ENCODE measurements at places on chromosomes 1 and 21.

DNA sequence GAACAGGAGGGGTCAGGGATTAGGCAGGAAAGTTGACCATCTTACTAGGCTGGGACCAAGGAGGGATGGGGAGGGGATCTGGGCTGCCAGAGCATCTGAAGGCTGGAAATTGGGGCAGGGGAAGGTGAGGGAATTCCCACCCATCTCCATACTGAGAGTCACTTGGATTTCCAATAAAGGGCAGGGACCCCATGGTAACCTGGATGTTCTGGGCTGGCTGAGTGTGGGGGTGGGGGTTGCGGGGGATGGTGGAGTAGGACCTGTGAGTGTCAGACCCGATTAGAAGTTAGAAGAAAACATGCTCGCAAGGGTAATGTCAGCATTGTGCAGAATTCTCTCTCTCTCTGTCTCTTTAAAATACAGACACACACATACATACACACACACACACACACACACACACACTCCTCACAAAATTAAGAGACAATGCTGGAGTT is 40.0 kb upstream of the EPS15 start:
- DNase-seq: no peak

DNA sequence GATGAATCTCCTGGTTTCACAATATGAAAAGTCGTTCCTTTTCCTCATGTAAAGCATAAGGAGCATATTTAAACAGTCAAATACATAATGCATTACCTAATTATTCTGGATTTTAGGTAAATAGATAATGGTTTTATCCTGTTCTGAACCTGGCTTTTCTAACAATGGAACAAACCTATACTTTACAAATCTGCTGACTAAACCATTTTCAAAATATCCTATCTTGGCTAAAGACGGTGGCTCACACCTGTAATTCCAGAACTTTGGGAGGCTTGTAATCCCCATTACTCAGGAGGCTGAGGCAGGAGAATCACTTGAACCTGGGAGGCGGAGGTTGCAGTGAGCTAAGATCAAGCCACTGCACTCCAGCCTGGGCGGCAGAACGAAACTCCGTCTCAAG is 2.9 kb downstream of the SMIM12 start:
- no peak for DNase-seq

DNA sequence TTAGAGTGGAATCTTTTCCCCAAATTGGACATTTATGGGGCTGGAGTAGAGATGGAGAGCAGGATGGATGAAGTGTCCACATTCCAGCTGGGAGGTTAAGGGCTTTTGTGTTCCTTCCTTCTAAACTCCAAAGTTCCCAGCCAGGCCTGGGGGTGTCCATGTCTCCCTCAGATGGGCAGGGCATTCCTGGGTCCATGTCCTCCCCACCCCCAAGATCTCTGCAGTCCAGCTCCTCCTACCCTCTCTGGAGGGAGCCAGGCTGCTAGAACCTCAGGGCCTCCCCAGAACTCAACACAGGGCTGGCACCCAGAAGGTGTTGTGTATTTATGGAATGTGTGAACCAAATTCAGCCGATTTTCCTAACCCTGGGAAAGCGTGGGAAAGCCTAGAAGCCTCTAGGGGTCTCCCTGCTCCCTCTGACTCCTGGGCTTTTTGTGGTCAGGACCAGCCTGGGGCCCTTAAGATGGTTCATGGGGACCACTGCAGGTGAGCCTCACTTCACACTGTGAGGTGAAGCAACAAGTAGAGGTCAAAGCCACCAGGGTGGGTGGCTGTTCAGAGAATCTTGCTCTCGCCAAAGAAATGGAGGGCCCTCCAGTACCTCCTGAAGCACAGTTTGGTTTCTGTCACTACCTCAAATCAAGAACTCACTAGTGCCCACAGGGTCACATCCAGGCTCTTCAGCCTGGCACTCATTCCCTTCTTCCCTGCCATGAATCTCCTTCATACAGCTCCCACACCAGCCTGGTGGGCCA is 54.8 kb downstream of the GLIS1 start:
- DNase-seq: no peak

GRCh38 chr1:168601051-168601450 is 24.6 kb downstream of the XCL1 start:
- DNase-seq: no peak

DNA sequence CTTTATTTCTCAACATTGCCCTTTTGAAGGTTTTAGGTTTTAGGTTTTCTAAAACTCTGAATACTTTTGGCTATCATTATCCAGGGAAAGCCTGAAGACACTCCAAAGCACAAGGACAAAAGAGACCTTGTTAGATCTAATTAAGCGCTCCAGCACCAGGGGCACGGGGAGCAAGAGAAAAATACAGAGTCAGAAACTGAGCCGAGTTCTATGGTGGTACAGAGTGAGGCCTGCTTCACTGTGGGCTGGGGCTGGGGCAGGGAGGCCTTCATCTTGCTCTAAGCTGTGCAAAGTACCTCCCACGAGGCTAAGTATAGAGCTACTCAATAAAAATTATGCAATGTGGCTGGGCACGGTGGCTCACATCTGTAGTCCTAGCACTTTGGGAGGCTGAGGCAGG is 19.7 kb upstream of the RAB4A start:
- no peak for DNase-seq

DNA sequence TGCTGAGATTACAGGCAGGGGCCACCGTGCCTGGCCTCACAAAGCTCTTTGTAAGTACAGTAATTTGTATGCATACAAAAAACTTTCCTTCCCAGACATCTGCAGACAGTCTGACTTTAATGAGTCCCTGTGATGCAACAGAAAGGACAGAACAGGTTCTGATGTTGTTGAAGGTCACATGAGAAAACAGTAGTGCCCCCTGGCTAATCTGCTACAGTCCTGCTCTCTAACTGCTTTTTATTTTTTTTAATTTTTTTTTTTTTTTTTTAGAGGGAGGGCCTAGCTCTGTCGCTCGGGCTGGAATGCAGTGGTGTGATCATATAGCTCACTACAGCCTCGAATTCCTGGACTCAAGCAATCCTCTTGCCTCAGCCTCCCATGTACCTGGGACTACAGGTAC is 36.7 kb downstream of the ACBD3 start:
- no peak for DNase-seq

DNA sequence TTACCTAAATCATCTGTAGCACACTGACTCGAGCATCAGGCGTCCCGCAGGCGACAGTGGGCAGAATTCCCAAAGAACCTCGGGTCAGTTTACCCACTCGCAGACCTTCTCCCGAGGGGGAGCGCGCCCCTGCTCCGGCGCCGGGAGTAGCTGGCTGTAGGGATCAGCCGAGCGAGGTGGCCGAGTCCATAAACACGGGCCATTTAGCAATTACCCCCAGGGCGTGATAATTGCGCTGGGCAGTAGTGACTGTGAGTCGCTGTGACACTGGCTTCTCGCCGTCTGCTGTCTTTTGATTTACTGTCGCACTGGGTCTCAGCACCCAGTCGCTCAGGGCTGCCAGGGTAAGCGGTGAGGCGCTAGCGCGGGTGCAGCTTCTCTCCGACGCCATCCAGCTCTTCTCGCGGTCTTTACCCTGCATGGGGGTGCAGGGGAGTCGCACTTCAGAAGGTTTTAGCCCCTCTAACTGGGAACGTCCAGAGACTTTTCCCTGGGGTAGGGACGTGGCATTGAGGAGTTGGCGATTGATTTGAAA is 16.2 kb downstream of the HLX start:
- DNase-seq: no peak

- no peak for DNase-seq
Observed at GRCh38 chr1:48790397-48790796, 13.7 kb upstream of the BEND5 start.

DNA sequence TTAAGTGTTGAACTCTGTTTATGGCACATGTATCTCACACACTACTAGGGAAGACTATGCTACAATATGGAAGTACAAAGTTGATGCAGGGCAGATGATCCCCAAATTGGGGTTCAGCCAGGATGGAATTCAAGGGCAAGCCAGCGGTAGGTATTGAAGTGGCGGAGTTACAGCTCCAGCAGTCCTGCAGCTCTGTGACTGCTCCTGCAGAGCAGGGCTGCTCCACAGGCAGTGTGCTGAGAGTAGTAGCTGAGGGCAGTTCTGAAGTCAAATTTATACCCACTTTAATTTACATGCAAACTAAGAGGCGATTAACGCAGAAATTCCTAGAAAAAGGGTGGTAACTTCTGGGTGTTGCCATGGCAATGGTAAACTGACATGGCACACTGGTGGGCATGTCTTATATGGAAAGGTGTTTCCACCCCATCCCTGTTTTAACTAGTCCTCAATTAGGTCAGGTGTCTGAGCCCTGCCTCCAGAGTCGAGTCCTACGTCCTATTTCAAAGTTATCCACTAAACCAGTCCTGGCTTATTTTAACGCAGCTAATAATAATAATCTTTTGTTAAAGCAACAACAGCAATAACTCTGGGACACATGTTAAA is 20.6 kb upstream of the CENPF start:
- DNase-seq: no peak

- DNase-seq: no peak
Observed at GRCh38 chr1:18104546-18105100, 3.0 kb upstream of the IGSF21 start.

DNA sequence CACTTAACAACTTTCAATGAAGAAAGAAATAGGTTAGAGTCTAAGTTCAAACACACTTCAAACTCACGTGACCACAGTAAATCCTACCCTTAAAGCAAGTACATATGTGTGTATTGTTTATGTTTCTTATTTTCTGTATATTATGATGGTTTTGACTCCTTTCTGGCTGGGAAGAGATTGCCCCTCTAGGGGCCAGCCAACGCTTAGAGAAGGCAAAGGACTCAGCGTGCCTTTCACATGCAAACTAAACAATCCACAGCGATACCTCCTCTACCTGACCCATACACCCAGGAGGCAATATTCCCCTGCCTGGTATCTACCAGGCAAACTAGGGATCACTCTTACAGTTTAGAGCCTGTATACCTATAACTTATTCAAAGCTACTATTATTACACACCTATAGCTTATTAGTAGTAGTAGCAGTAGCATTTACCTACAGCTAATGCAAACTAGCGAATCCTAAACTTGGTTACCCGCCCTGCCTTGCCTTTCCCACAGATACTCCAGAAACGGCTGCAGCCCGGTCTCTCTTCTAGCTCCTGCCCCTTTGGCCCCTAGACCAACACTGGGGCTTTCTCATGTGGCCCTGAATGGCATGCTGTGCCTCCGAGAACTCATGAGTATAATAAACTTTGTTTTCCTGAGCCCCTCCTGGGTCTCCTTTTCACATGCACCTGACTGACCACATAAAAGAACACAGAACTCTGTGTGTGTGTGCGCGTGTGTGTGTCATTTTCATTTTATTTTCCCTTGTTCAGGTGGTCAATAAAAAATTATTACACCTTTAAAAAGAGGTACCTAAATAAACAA is 14.0 kb downstream of the NRIP1 start:
- DNase-seq: no peak

DNA sequence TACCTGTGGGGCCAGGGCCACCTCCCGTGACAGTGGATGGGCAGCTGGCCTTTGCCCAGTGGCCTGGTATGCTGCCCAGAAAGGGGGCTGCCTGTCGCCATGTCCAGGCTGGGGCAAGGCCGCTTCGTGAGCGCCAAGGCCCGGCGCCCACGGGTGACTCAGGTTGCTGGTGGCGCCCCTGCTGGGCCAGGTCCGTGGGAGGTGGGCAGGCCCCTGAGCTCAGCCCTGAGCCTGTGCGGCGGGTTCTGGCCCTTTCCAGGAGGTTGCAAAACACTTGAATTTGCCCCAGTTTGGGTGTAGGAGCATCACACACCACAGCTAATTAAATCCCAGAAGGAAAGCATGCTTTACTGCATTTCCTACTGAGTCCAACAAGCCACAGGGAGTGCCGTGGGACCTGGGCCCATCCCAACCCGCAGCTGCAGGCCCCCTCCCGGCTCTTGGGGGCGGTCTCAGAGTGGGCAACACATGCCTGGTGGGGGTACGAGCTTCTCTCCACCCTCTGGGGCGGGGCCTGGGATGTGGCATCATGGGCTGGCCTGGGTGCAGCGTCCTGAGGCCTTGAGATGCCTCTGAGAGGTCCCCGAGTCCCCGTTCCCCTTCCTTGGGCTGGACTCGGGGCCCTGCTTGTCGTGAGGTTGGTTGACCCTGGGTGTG is 159.8 kb downstream of the PEX14 start:
- no peak for DNase-seq

Data from stimulated activated CD8-positive, alpha-beta memory T cell treated with anti-CD3 and anti-CD28 coated beads, Interleukin-4, amount 100 ng/mL, for 1 hour (primary cell).